ENCODE measurements at places on chromosomes 6 and 20. TPM values are rescaled to one million over a fixed set of nuclear protein-coding genes. Genes with fewer than 3 reads are reported as not detected.

Gene NOX3
- not detected for total RNA-seq

Gene JAG1
- 42.3 TPM for total RNA-seq

Gene TBC1D32
- 2.7 TPM for total RNA-seq

Gene GABBR1
- total RNA-seq, result 22.4 TPM

Gene RBM38
- total RNA-seq, result 101 TPM

Gene SAMD5
- 2.1 TPM for total RNA-seq

Gene PRDM13
- total RNA-seq, result not detected

Gene HLA-G
- not detected for total RNA-seq

Gene ASIP
- 1.5 TPM for total RNA-seq

Gene SLC22A1
- total RNA-seq, result 0.38 TPM

Gene CASS4
- 0.80 TPM for total RNA-seq

Gene GRM1
- 0.52 TPM for total RNA-seq

Gene BPIFB4
- total RNA-seq, result not detected

Gene PTCRA
- total RNA-seq, result not detected

Gene PRR18
- total RNA-seq, result 0.65 TPM

Gene SOBP
- 14.4 TPM for total RNA-seq

Gene SHLD1
- total RNA-seq, result 8.9 TPM

Gene BPIFA1
- not detected for total RNA-seq

Gene MCCD1
- not detected for total RNA-seq

Gene CFAP206
- 0.18 TPM for total RNA-seq

Gene NUP153
- total RNA-seq, result 22.0 TPM

Gene DEFB112
- not detected for total RNA-seq

Gene SYNGAP1
- total RNA-seq, result 9.0 TPM

Gene PPP1R3D
- 6.0 TPM for total RNA-seq

Gene MATN4
- not detected for total RNA-seq
